ENCODE measurements at places on chromosomes 6 and 20. TPM values are rescaled to one million over a fixed set of nuclear protein-coding genes. Genes with fewer than 3 reads are reported as not detected.

Gene ANGPT4
- total RNA-seq = not detected

Gene C4A
- 149 TPM for total RNA-seq

Gene FAM229B
- 55.1 TPM for total RNA-seq

Gene RAET1L
- not detected for total RNA-seq

Gene FAM162B
- 2.5 TPM for total RNA-seq

Gene STXBP5
- total RNA-seq = 13.5 TPM

Gene CDH4
- total RNA-seq = not detected

Gene SGK2
- total RNA-seq = 0.29 TPM

Gene RIPPLY2
- not detected for total RNA-seq

Gene RAE1
- total RNA-seq = 16.3 TPM

Gene AP5S1
- 14.6 TPM for total RNA-seq

Gene ZGPAT
- total RNA-seq = 18.9 TPM

Gene PEX6
- total RNA-seq = 11.2 TPM

Gene ATP6V1G2
- 0.97 TPM for total RNA-seq

Gene ZBTB46
- total RNA-seq = 14.2 TPM

Gene HLA-C
- total RNA-seq = 1,262 TPM

Gene LIME1
- total RNA-seq = 3.6 TPM

Gene FERMT1
- total RNA-seq = 1.4 TPM

Gene TGM2
- 383 TPM for total RNA-seq

Gene JPH2
- 188 TPM for total RNA-seq

Gene DEFB116
- not detected for total RNA-seq

Gene C6orf58
- total RNA-seq = not detected

Gene HLA-DQA1
- 13.3 TPM for total RNA-seq

Gene BTN3A1
- 12.4 TPM for total RNA-seq

Gene BPIFA1
- not detected for total RNA-seq

Gene ADAT2
- 0.98 TPM for total RNA-seq

Gene GHRH
- total RNA-seq = not detected

Gene SLC32A1
- not detected for total RNA-seq

Gene LRRC73
- total RNA-seq = 1.5 TPM

Gene HUS1B
- 0.31 TPM for total RNA-seq

Gene ARFGEF3
- 5.3 TPM for total RNA-seq

Gene MLIP
- 402 TPM for total RNA-seq

Gene STMN3
- total RNA-seq = 3.8 TPM

Gene GJA1
- 358 TPM for total RNA-seq

Gene MLN
- total RNA-seq = not detected

Gene PPP1R3G
- 6.8 TPM for total RNA-seq

Gene CCN6
- total RNA-seq = not detected

Gene KIAA1755
- total RNA-seq = 5.9 TPM

Gene DNAH8
- not detected for total RNA-seq

Gene IL17A
- not detected for total RNA-seq

Gene FKBP1C
- not detected for total RNA-seq

Gene GLP1R
- 1.9 TPM for total RNA-seq

Gene DEFB129
- not detected for total RNA-seq

Gene BMP6
- 1.9 TPM for total RNA-seq

Gene SCRT2
- total RNA-seq = not detected

Gene MYCT1
- total RNA-seq = 13.8 TPM

Data from heart right ventricle (tissue), 16 donors.